CD4-positive, alpha-beta memory T cell (primary cell): ENCODE measurements at places on chromosomes 3 and 15. TPM values are rescaled to one million over a fixed set of nuclear protein-coding genes. Genes with fewer than 3 reads are reported as not detected.

The ERICH6 gene
- total RNA-seq: not detected

The UACA gene
- total RNA-seq: 0.15 TPM

DNA sequence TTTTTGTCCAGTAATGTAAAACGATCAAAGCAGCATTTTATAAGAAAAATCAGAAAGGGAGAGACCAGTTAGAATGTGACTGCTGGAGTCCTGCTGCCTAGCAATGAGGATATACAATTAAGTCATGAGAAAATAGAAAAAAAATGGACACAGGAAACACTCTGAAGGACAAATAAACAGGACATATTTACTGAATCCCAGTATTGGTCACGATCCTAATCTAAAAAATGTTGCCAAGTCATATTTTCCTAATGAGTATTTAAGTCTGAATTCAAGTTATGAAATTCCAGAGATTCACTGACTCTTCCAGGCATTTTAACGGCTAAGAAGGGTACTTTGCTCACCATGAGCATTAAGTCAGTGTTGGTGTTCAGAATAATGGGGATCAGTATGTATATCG lies 154.3 kb upstream of the CCDC54 start:
- DNase-seq: no peak

- DNase-seq: no peak
Measured at GRCh38 chr15:98920091-98920880, 87.3 kb downstream of the PGPEP1L start.

GRCh38 chr3:39577541-39577940 lies 110.1 kb downstream of the MOBP start:
- DNase-seq: no peak

DNA sequence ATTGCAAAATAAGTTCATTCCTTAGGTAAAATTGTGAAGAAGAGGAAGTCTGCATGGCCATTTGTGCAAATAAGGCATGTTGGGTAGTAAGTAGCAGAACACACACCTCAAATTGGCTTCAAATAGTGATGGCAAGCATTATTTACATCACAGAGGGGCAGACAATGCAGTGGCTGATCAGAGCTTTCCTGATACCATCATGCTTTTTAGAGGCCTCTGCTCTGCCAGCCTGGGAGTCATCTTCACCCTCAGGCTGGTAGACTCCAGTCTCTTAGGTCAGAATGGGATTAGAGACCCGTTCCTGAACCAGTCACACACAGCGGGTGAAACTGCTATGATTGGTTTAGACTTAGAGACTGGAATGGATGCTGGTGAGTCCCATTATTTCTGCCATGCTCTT lies 396.0 kb upstream of the MCTP2 start:
- DNase-seq: no peak

GRCh38 chr3:43288366-43288765 lies 2.0 kb downstream of the SNRK start:
- DNase-seq: peak; percentile 48

The APH1B gene
- total RNA-seq: 28.4 TPM

GRCh38 chr3:104452697-104453096 lies 914.0 kb upstream of the ALCAM start:
- no peak for DNase-seq

DNA sequence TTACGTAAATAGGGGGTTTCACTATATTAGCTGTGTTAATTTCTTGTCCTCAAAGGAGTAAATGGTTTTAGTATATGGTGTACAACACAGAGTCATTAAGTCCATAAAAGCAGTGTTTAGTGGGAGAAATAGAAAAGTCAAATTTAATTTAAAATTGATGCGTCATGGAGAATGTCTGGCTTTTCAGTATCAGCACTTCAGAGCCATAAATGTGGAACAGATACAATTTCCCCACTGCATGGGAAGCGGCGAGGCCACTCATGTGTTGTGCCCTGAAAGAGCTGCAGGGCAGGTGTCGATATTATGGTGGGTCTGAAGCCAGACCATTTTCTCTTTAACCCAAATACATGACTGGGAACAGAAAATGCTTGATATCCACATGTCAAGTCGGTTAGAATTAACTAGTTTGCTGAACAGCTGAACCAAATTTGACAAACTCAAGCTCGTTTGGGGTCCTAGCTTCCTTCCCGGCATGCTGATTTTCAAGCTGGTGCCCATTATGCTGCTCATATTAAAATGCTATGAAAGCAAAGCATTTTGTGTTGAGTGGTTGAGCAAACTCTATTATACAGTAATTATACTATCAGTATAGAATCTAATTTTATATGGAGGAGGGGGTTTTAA lies 364.6 kb upstream of the TBL1XR1 start:
- no peak for DNase-seq

GRCh38 chr3:101383656-101384055 lies 63.3 kb upstream of the IMPG2 start:
- DNase-seq: no peak

DNA sequence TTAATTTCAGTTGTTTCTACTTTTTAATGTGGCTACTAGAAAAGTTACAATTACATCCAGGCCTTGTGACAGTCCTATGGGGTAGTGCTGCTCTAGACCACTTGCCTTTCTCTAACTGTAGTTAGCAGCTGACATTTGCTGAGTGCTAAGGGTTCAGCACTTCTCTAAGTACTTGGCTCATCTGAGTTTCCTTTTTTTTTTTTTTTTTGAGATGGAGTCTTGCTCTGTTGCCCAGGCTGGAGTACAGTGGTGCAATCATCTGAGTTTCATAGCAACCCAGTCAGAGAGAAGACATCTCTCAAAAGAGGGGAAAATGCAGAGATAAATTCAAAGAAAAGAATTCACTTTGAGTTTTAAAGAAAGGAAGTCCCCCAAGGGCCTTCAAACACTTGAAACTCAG lies 130.8 kb downstream of the MYLK start:
- DNase-seq: no peak

GRCh38 chr3:11543948-11544387 lies 99.7 kb downstream of the VGLL4 start:
- DNase-seq: no peak

- DNase-seq: peak; percentile 57
Measured at GRCh38 chr3:32455609-32456428, 46.8 kb downstream of the CMTM6 start.

DNA sequence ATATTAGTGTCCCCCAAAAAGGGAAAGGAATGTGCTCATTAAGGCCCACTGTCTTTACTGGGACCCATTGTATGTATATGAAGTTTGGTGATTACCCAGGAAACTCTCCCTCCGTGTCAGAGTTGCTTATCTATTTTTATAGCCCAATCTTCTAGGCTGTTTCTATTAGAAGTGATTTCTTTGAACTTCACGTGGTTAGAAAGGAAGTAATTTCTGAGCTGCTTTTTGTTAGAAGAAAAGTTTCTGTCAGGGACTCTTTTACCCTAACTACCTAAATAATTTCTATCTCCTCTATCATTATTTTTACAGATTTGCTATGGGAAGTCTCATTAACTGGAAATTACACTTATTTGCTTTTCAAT lies 17.7 kb upstream of the SENP7 start:
- no peak for DNase-seq

The ACP3 gene
- total RNA-seq: not detected

The SERPINI2 gene
- not detected for total RNA-seq

- no peak for DNase-seq
Measured at GRCh38 chr15:89893027-89893426, 767 bp downstream of the AP3S2 start.

The STARD9 gene
- total RNA-seq: 4.5 TPM

The MYL3 gene
- total RNA-seq: not detected

DNA sequence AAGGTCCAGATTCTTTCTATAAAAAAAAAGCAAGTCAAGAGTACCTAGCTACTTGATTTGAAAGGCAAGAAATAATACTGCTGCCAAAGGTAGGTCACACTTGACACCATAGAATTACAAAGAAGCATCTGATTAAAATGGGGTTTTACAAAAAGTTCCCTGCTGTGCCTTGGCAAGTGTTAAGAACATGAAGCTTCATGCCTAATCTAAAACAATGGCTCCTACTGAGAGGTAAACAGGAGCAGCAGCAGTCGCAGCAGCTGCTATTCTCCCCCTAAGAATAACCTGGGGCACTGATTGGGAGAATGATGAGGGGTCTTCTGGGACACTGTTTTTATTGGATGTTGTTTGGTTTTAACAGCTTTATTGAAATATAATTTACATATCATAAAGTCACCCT lies 14.1 kb downstream of the UBP1 start:
- DNase-seq: no peak

DNA sequence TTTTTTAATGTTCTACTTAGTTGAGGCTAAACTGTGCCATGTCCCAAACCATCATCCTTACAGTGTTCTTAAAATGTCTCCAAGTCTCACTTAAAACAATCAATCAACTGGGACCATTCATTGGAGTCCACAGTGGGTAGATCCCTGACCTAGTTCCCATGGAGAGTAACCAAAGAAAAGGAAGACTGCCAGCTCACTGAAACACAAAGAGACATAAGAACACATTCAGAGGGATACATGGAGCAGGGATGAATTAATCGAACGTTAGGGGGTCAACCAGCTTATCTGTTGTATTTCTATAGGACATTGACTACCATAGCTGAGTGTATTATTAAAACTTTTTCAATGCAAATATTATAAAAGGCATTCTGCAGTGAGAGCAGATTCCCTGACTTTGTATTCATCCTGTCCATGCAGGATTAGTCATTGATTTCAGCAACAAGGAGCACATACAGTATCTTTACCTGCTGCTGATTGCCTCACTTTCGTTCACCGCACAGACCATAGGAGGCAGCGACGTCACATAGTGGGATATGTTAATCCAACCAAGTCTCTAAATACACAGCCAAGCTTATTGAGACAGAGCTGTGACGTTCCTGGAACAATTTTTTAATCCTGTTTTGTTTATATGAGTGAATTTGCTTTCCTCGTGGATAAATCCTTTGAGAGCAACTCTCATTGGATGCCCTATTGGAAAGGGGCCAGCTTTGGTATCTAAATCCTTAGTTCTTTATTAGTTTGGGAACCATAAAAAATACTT lies 364.9 kb upstream of the RBMS3 start:
- DNase-seq: no peak

DNA sequence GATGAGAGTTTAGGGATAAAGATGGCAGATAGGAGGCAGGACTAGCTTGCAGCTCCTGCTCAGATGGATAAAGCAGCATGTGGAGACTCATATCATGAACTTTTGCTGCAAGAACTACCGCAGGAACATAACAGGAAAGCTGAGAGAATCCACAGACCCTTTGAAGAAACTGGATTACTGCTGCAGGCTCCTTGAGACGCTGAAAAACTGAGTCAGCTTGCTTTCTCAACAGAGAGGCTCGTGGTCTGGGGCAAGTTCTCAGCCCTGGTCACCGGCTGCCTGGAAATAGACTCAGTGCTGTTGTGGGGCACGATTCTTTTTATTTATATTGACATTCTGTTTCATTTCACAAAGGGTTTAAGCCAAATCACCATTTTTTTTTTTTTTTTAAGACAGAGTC lies 28.8 kb upstream of the TRIM59 start:
- DNase-seq: no peak

The PIF1 gene
- 0.58 TPM for total RNA-seq

GRCh38 chr3:147420353-147421183 lies 11.4 kb downstream of the ZIC1 start:
- DNase-seq: no peak

DNA sequence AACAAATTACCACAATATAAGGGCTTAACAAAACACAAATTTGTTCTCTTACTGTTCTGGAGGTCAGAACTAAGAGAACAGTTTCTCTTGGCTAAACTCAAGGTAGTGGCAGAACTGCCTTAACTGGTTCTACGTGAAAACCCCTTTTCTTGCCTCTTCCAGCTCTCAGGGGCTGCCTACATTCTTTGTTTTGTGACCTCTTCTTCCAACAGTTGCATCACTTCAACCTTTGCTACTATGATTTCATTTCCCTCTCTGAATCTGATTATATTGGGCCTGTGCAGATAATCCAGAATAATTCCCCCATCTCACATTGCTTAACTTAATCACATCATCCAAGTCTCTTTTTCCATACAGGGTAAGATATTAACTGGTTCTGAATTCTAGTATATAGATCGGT lies 624.6 kb downstream of the ZPLD1 start:
- DNase-seq: no peak

GRCh38 chr15:76177491-76178040 lies 117.8 kb downstream of the TMEM266 start:
- no peak for DNase-seq

The COL8A1 gene
- total RNA-seq: not detected

DNA sequence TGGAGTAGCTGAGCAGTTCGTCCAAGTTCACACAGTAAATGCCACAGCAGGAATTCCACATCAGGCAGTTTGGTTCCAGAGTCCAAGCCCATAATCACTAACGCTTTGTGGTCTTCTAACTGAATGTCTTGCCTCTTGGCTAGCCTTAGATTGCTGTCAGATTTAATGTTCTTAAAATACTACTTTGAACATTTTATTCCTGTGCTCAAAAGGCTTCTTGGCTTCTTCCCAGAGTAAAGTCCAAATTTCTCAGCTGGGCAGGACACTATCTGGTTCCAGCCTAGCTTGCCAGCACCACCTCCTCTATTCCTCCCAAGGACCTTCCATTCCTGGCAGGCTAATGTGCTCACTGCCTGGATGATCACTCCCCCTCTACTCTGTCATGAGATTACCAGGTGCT lies 256.9 kb downstream of the SQOR start:
- DNase-seq: no peak

GRCh38 chr15:101533371-101534140 lies 44.0 kb upstream of the PCSK6 start:
- DNase-seq: no peak

GRCh38 chr15:63065262-63066221 lies 23.0 kb downstream of the TPM1 start:
- no peak for DNase-seq

DNA sequence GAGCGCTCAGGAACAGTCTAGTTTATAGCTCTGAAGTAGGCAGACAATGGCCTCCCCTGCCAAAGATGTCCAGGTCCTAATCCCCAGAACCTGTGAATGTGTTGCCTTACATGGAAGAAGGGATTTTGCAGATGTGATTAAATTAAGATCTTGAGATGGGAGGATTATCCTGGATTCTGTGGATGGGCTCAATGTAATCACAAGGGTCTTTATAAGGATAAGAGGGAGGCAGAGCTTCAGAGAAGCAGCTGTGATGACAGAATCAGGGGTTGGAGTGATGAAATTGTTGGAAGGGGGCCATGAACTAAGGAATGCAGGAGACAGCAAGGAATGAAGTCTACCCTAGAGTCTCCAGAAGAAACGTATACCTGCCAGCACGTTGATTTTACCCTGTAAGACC lies 14.0 kb upstream of the GK5 start:
- DNase-seq: no peak

DNA sequence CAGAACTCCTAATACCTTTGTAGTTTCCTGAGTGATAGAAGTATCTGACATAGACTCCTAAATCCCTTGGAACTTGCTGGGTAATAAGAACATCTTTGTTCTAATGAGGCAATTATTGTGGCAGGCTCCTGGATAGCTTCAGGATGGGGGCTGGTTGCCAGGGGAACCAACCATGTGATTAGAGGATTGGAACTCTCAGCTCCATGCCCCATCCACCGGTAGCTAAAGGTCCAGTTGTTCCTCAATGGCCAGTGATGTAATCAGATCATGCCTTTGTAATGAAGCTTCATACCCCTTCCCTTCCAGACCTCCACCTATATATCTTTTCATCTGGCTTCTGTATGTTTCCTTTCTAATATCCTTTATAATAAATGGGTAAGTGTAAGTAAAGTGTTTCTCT lies 221.2 kb upstream of the ALCAM start:
- no peak for DNase-seq

GRCh38 chr3:126417515-126417914 lies 22.8 kb downstream of the CFAP100 start:
- no peak for DNase-seq

The CLDN18 gene
- not detected for total RNA-seq

The APOD gene
- total RNA-seq: not detected

The GRAMD1C gene
- total RNA-seq: 2.6 TPM
